ENCODE measurements at places on chromosomes 1 and 21.

- no peak for DNase-seq
- no peak overlapping the region for H3K27ac ChIP-seq
- H3K36me3 ChIP-seq = no peaks in the 10 kb centered on the region
- no peak overlapping the region for H3K4me3 ChIP-seq
Observed at GRCh38 chr1:169321539-169321938, 46.1 kb downstream of the NME7 start.

- DNase-seq = no peak
- H3K27me3 ChIP-seq = no peaks in the 10 kb centered on the region
- no peak overlapping the region for H3K4me3 ChIP-seq
- peaks cover 100% of the 10 kb centered on the region for H3K36me3 ChIP-seq
- no peaks in the 10 kb centered on the region for H3K4me1 ChIP-seq
- no peak overlapping the region for H3K27ac ChIP-seq
Observed at GRCh38 chr1:19157653-19158052, 52.4 kb downstream of the UBR4 start.

DNA sequence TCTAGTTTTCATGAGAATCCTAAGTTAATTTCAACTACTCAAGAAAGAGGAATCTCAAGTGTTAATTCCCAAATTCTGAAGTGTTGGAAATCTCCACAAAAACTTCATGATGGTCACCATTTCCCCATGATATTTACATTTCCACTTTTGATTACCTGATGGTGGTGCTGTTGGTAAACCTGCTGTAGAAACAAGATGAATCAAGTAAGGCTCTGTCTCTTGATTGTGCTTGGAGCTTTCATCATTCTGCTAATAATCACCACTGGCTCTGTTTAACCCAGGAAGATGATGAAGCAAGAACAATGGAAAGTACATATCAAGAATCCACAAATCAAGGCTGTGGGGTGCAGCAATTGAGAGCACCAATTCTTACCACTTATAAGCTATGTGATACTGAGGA is 77.8 kb downstream of the C4BPA start:
- no peaks in the 10 kb centered on the region for H3K36me3 ChIP-seq
- H3K4me1 ChIP-seq = no peaks in the 10 kb centered on the region
- no peaks in the 10 kb centered on the region for H3K27me3 ChIP-seq

DNA sequence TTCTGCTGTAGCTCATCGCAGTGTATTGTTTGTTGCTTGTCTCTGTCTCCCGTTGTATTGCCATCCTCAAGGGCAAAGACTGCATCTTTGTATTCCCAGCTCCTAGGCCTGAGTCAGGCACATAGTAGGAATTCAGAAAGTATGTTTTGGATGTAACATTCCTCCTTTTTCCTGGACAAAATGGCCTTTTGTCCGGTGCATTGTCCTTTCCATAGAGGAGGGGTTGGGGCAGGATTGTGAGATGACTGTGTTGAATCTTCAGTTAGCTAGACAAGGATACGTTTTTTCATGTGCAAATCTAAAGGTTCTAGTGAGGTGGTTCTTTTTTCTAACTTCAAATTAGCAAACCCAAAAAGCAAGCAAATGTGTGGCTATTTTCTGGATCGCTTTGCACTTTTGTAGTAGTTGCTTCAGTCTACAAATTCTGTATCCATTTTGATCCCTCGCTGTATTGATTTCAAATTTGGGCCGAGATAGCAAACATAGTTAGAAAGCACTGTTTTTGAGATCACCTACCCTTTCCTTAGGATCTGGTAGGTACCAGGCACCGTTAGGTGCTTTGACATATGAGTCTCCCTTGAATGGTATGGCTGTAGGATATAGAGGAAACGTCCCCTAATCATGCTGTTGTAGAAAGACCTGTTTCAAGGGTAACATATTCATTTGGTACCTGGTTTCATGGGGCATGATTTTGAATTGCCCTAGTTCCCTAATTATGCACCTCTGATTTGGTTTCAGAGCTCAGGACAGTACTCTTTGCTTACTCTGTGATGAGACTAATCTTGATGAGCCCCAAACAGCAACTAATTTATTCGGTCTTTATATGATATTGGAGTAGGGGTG is 1.2 kb downstream of the PPP1R8 start:
- H3K27ac ChIP-seq = peak overlapping the region; percentile 38
- DNase-seq = no peak
- H3K4me1 ChIP-seq = peaks cover 15% of the 10 kb centered on the region
- no peaks in the 10 kb centered on the region for H3K27me3 ChIP-seq

- H3K27ac ChIP-seq = peak overlapping the region; percentile 89
- H3K4me1 ChIP-seq = peaks cover 41% of the 10 kb centered on the region
- no peaks in the 10 kb centered on the region for H3K27me3 ChIP-seq
- no peaks in the 10 kb centered on the region for H3K36me3 ChIP-seq
- DNase-seq = peak; percentile 88
- no peak overlapping the region for H3K4me3 ChIP-seq
Observed at GRCh38 chr1:224503161-224504118, 68.8 kb upstream of the WDR26 start.

GRCh38 chr1:208837242-208837641 is 593.1 kb upstream of the PLXNA2 start:
- no peak overlapping the region for H3K4me3 ChIP-seq
- DNase-seq = no peak
- H3K36me3 ChIP-seq = no peaks in the 10 kb centered on the region

GRCh38 chr1:81144240-81144825 is 656.4 kb upstream of the ADGRL2 start:
- H3K4me1 ChIP-seq = peaks cover 12% of the 10 kb centered on the region
- no peak for DNase-seq
- H3K36me3 ChIP-seq = no peaks in the 10 kb centered on the region
- no peaks in the 10 kb centered on the region for H3K27me3 ChIP-seq
- no peak overlapping the region for H3K4me3 ChIP-seq
- no peak overlapping the region for H3K27ac ChIP-seq

- H3K36me3 ChIP-seq = no peaks in the 10 kb centered on the region
- no peak overlapping the region for H3K27ac ChIP-seq
- DNase-seq = no peak
Observed at GRCh38 chr1:206856674-206857464, 8.6 kb upstream of the IL20 start.

DNA sequence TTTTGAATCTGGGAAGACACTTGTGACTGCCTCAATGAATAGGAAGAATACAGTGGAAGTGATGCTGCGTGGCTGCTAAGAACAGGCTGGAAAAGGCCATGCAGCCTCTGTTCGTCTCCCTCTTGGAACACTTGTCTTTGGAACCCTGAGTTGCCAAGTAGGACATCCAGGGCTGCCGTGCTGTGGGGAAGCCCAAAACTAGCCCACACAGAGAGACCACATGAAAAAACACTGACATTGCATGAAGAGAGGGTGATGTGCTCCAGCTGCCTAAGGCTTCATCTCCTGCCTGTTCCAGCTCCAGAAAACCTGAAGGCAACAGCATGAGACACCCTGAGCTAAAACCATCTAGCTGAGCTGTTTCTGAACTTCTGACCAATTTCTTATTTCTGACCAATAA is 61.1 kb upstream of the GNG4 start:
- no peak for DNase-seq
- peaks cover 6% of the 10 kb centered on the region for H3K36me3 ChIP-seq
- H3K4me1 ChIP-seq = peaks cover 24% of the 10 kb centered on the region
- no peak overlapping the region for H3K27ac ChIP-seq
- no peak overlapping the region for H3K4me3 ChIP-seq

- no peaks in the 10 kb centered on the region for H3K4me1 ChIP-seq
- no peak overlapping the region for H3K4me3 ChIP-seq
- H3K27me3 ChIP-seq = no peaks in the 10 kb centered on the region
- no peak for DNase-seq
- H3K27ac ChIP-seq = no peak overlapping the region
Observed at GRCh38 chr1:1665815-1666251, 7.0 kb upstream of the CDK11B start.

GRCh38 chr1:152886758-152887409 is 8.8 kb downstream of the SMCP start:
- H3K4me1 ChIP-seq = peaks cover 40% of the 10 kb centered on the region
- DNase-seq = no peak
- no peak overlapping the region for H3K4me3 ChIP-seq
- H3K27me3 ChIP-seq = no peaks in the 10 kb centered on the region

DNA sequence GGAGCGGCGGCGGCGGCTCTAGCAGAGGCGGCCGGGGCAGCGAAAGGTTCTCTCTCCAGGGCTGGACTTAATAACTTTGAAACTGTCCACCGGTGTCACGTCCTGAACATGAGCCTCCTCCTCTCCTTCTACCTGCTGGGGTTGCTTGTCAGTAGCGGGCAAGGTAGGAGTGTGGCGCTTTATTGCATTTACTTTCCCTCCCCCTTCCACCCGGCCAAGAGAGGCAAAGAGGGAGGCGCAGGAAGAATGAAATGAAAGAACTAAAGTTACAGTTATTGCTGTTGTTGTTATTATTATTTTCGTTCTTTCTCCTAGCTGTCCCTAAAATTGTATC is 214 bp downstream of the NCAM2 start:
- peak overlapping the region; percentile 11 for H3K4me3 ChIP-seq
- peaks cover 77% of the 10 kb centered on the region for H3K27me3 ChIP-seq
- no peak overlapping the region for H3K27ac ChIP-seq
- H3K4me1 ChIP-seq = no peaks in the 10 kb centered on the region
- no peak for DNase-seq

GRCh38 chr21:33308586-33309490 is 15.9 kb upstream of the IFNAR1 start:
- H3K4me1 ChIP-seq = no peaks in the 10 kb centered on the region
- no peak for DNase-seq
- H3K27ac ChIP-seq = no peak overlapping the region
- H3K27me3 ChIP-seq = no peaks in the 10 kb centered on the region
- H3K4me3 ChIP-seq = no peak overlapping the region
- H3K36me3 ChIP-seq = no peaks in the 10 kb centered on the region

DNA sequence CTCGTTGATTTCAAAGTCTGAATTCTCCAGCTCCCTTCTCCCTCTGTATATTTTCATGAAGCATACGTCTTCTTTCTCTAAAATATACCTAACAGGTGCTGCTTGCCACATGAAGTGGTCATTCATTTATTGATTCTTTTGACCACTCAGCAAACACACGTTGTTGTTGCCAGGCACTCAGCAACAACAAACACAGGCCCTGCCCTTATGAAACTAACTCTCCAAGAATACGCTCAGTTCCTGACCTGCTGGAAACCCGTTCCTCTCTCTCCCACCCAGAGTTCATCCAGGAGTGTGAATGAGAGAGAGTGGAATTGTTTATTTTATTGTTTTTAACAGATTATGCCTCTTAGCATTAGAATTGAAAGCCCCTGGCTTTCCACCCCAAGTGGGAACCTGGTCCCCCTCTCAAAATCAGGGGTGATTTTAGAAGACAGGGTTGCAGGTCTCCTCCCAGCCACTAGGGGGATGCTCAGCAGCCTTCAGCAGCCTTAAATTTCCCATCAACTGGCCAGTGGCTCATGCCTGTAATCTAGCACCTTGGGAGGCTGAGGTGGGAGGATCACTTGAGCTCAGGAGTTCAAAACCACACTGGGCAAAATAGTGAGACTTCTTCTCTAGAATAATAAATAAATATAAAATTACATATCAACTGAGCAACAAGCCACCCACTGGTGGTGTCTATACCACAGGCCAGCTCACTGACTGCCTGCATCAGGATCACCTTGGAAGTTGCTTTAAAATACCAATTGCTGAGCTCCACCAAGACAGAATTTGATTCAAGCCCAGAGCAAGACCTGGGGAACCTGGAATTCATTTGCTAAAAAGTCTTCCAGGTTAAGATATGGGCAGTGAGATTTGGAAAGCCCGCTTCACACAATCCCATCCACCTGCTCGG is 181.0 kb upstream of the KLHDC7A start:
- peaks cover 25% of the 10 kb centered on the region for H3K27me3 ChIP-seq
- no peak for DNase-seq

DNA sequence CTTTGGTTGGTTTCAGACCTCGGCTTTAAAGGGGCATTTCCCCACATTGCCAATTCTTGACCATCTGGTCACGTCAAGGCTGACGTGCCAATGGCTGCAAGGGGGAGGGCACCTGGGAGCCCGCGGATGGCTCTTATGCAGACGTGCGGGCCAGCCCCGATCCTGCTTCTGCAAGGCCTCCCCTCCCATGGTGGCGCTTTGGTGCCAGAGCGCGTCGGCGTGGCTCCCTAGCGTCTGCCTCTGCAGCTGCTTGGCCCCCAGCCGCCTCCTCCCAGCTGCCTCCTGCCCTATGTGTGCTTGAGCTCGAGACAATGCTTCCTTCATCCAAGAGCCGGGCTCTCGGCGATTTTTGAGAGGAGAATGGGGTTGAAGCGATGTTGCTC is 29.1 kb downstream of the SKI start:
- H3K4me3 ChIP-seq = no peak overlapping the region
- H3K27me3 ChIP-seq = no peaks in the 10 kb centered on the region
- no peak for DNase-seq
- H3K36me3 ChIP-seq = peaks cover 12% of the 10 kb centered on the region

GRCh38 chr1:82268826-82269225 is 468.1 kb downstream of the ADGRL2 start:
- no peaks in the 10 kb centered on the region for H3K36me3 ChIP-seq
- DNase-seq = no peak
- peaks cover 9% of the 10 kb centered on the region for H3K4me1 ChIP-seq
- H3K27me3 ChIP-seq = no peaks in the 10 kb centered on the region
- no peak overlapping the region for H3K4me3 ChIP-seq

DNA sequence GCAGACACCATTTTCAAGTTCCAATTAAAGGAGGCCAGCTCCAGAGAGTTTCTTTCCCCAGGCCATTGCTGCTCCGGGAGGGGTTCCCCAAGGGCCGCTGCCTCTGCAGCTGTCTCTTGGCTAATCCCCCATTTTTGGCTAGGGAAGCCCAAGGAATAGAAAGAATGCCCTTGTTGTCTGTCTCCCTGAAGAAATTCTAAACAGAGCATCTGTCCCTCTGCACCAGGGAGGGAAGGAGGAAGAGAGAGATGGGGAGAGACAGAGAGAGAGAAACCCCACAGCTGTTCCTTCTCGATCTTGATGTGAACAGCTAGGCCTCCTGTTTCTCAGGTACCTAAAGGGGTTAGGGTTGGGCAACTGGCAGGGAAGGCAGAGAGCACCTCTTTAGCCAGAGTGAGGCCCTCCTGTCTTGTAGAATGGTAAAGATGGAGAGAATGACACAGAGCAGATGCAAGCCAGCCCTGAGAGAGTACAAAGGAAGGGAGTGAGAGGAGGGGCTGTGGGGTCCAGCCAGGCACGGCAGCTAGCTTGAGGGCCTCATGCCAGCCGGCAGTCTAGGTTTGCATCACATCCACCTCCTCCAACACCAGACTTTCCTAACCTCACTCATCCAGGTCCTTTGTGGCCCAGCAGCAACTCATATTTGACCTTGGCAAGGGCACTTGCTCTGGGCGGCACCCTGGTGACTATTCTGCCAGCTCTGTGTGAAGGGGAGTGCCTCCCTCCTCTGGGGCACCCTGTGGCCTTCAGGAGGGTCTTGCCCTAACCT is 13.1 kb downstream of the OPTC start:
- H3K4me3 ChIP-seq = no peak overlapping the region
- H3K4me1 ChIP-seq = peaks cover 2% of the 10 kb centered on the region
- H3K36me3 ChIP-seq = no peaks in the 10 kb centered on the region
- no peak for DNase-seq
- no peaks in the 10 kb centered on the region for H3K27me3 ChIP-seq

DNA sequence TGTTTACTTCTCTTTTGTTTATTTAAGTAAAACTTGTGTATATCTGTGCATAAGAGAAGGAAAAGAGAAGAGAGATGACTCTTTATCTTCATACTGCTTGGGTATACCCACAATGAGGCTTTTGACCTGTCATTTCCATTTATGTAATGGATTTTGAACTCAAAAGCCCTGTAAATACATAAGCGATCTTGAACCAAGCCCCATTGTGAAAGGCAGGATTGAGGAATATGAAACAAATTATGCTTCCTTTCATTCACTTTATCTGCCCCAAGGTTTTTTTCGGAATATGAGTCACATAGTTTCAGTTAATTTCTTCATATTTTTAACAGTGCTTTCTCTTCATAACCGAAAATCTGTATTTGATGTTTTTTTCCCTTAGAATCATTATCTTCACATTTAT is 21.4 kb downstream of the CNST start:
- H3K27me3 ChIP-seq = no peaks in the 10 kb centered on the region
- no peak overlapping the region for H3K4me3 ChIP-seq
- peaks cover 27% of the 10 kb centered on the region for H3K4me1 ChIP-seq
- peak overlapping the region; percentile 62 for H3K27ac ChIP-seq
